ENCODE measurements at places on chromosomes 4 and X.

DNA sequence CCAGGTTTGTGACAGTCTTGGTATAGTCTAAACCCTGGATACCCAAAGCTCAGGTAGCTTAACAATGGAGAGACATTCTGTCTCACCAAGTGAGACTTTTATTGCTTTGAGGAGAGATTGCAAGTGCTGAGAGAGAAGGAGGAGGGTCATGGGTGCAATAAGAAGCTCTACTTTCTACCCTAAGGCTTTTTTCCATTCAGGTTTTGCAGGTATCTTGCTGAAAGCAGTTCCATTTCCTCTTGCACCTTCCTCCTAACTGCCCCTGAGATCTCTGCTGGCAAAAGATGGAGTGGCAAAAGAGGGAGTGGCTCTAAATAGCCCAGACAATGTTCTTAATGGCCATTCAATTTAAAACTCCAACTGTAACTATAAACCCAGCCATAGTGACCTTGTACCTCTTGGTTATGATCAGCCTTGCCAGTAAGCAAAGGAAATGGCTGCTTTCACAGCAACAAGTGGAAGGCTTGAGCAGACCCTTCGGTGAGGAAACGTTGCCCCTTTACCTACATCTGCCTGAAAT is 105.6 kb upstream of the CPEB2 start:
- DNase-seq: no peak

- DNase-seq: no peak
Measured at GRCh38 chr4:183469285-183469684, 24.8 kb downstream of the CDKN2AIP start.

GRCh38 chr4:10655968-10656367 is 28.6 kb downstream of the CLNK start:
- no peak for DNase-seq

DNA sequence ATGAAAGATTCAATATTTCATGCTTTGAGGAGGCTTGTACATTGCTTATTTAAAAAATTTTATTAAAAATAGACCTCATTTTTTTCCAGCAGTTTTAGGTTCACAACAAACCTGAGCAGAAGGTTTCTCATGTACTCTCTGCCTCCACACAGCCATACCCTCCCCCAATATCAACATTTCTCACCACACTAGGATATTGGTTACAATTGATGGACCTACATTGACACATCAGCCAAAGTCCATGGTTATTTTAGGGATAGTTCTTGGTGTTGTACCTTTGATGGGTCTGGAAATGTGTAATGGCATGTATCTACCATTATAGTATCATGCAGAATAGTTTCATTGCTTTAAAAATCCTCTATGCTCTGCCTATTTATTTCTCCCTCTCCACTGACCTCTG is 611.0 kb downstream of the KCTD8 start:
- DNase-seq: no peak

DNA sequence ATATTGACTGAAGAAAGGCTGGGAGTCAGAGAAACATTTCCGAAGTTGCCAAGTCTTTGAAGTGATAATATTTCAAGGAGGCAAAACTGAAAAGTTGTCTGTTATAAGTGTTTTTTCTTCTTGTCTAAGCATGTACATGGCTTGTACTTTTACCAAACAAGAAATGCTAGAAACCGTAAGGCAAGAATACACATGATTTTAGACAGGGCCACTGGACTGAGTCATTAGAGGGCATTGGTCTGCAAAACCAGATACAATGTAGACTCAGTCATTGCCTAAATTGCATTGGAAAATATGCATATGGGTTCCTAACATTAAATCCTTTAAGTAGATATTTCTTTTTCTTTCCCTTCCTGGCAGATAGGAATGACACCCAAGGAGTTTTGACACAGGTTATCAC is 284.9 kb upstream of the PUDP start:
- no peak for DNase-seq

- DNase-seq: no peak
Measured at GRCh38 chr4:151538963-151539362, 130.0 kb downstream of the FHIP1A start.

- no peak for DNase-seq
Measured at GRCh38 chr4:122170775-122171174, 18.6 kb downstream of the BLTP1 start.

DNA sequence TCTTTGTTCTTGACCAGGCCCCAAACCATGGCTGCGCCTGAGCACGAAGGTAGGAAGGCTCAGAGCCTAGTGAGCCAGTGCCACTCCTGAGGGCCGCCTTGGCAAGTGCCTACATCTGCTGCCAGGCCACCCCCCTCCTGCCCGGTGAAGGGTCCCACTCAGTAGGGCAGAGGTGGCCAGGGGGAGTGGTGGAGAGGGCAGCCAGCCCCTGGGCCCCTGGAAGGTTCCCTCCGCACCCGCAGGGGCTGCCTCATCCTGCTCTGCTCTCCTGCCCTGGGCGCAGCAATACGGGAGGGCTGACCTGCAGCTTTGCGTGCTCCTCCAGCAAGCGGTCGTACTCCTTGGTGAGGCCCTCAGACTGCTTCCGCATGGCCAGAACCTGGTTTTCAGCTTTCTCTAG is 14.0 kb downstream of the SLC6A8 start:
- DNase-seq: no peak

DNA sequence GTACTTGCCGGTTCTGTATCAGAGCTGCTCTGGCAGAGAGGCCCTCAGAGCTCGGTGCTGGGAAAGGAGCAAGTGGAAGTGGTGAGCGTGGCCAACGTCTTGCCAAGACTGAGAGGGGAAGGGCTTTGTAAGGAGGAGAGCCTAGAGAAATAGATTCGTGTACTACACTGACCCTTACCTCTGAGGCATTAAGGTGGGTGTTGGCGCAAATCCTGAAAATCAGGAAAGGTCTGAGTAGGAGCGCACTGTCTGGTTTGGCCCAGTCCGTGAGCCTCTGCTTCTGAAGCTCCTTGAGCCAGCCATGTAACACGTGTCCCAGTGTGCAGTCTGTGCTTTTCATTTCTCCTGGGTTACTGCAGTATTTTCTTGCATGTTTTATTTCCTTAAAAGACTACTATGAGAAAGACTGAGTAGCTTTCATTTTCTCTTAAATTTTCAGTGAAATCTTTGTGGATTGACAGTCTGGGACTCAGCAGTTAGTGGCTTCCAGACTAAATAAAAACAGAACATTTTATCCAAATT is 140.5 kb downstream of the SOWAHB start:
- DNase-seq: no peak

GRCh38 chr4:1174941-1175634 is 2.7 kb upstream of the SPON2 start:
- peak; percentile 64 for DNase-seq

DNA sequence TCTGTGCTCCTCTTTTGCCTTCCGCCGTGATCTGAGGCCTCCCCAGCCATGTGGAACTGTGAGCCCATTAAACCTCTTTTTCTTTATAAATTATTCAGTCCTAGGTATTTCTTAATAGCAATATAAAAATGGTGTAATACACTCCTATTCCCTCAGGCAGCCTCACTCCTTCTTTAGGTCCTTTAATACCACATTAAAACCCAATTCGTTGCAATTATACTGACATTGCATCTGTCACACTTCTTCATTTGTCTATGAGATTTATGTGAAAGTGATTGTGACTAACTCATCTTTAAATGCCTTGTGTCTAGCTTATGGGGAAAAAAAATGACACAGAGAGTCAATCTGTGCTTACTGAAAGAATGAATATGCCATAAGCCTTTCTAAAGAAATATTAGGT is 1035.2 kb upstream of the SLIT2 start:
- no peak for DNase-seq

GRCh38 chrX:20414762-20415445 is 148.2 kb upstream of the RPS6KA3 start:
- DNase-seq: no peak

DNA sequence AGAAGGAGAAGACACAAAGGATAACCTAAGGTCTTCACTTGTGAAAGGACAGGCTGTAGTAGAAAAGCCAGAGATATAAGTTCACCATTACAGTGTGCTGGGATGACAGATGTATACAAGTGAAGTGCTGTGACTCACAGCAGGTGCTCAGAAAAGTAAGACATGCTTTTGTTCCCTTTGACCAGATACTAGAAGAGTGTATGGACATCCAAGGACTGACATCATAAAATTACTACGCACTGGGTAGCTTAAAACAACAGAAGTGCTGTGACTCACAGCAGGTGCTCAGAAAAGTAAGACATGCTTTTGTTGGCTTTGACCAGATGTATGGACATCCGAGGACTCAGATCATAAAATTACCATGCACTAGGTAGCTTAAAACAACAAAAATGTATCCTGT is 61.6 kb upstream of the BTC start:
- DNase-seq: no peak

DNA sequence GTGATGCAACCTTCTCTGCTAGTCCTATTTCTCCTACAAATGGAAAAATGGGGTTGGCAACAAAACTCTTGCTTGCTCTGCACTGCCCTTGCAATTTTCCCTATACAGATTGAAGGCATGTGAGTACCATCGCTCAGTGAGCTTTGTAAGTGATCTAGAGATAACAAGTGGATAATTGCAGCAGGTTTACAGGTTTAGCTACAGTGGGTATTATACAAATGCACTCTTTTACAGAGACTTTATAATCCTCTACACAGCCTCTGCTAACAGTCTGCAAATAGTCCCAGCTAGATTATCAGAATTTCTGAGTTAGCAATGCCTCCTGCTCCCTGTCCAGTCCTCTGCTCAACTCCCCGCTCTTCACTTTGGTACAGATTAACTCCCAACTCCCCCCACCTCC is 11.1 kb downstream of the LEF1 start:
- DNase-seq: no peak

DNA sequence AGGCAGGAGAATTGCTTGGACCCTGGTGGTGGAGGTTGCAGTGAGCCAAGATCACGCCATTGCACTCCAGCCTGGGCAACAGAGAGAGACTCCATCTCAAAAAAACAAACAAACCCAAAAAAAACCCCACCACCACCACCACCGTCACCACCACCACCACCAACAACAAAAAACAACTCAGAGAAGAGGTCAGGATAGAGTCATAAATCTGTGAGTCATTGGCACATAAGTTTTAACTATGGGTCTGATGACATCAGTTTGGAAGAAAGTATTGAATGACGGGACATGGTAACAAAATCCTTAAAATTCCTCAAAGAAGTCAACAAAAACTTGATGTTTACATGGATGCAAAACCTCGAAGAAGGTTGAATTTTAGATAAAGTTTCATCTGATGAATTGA is 288.0 kb upstream of the SFRP2 start:
- no peak for DNase-seq

DNA sequence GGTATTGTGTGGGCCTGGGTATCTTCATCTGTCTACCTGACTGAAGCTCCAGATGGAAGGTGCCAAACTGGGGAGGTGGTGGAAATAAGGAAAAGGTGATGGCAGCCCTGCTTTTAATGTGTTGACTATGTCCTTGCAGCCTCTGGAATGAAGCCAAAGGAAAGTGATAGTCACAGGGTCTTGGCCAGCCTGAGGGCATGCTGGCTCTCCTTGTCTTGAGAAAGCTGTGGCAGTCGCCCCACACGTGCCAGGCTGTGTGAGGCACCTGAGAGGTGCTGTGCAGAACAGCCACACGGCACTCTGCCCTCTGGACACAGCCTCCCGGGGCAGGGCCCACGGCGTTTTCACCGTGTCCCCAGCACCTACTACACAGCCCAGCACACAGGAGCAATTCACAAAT is 77.6 kb downstream of the NAT8L start:
- no peak for DNase-seq

DNA sequence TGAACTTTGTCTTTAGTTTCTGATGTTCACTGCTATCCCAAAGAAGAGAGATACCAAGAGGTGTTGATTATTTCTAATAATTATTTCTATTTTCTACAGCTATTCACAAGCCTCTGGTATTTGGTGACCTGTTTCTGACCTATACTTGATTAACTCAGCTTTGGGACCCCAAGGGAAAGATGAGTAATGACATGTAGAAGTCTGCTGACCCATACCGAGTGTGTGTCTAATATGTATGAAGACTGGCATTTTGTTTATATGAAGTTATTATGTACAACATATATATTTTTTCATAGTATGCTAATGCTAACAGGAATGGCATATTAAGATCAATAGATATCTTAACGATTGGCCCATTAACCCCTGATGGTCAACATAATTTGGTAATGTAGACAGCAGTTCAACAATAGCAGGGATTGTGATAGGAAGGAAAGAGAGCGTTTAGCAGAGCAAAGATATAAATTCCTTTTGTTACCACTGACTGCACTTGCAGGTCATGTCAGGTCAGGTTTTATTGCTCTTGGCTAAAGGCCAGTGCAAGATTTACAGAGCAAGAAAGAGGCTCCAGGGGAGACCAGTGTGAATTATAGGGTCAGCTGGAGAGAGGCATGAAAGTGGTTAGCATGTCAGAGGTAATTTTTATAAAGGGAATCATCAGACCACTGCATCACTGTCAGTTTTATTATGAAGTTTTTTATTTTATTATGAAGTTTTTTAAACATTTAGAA is 94.7 kb upstream of the DIPK2B start:
- no peak for DNase-seq
